Panc1 (cell line): ENCODE measurements at places on chromosomes 2 and 18. TPM values are rescaled to one million over a fixed set of nuclear protein-coding genes. Genes with fewer than 3 reads are reported as not detected.

Gene TSPYL6
- not detected for total RNA-seq

Gene KCNIP3
- 17.5 TPM for total RNA-seq

- H3K4me1 ChIP-seq, result no peaks in the 10 kb centered on the region
- H3K27me3 ChIP-seq, result no peaks in the 10 kb centered on the region
- H3K27ac ChIP-seq, result no peak overlapping the region
Measured at GRCh38 chr2:104766683-104767082, 87.2 kb upstream of the POU3F3 start.

DNA sequence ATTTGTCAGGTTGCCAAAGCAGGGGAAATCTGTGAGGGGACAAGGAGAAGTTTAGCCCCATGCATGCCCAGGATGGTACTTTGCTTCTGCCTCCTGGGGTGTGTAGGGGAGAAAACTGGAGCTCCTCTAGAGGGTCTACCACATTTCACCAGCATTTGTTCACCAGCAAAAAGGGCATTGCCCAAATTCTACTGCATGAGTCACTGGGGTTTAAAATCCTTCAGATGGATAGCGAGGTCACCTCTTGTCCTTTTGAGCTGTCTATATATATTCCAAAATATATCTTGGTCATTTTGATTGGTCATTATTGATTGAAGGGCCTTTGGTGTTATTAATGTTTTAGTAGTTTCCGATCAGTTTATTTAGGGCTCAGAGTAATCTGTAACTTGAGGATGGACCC, 18.7 kb downstream of the FHOD3 start:
- H3K27me3 ChIP-seq, result no peaks in the 10 kb centered on the region
- H3K27ac ChIP-seq, result no peak overlapping the region; the same call in 1 of the 2 replicates
- no peaks in the 10 kb centered on the region for H3K36me3 ChIP-seq
- H3K4me1 ChIP-seq, result peaks cover 40% of the 10 kb centered on the region
- H3K4me3 ChIP-seq, result no peak overlapping the region
- no peak for DNase-seq

GRCh38 chr18:43195421-43195820, 79.9 kb upstream of the RIT2 start:
- no peaks in the 10 kb centered on the region for H3K36me3 ChIP-seq
- no peak for DNase-seq
- no peaks in the 10 kb centered on the region for H3K27me3 ChIP-seq

GRCh38 chr2:240310645-240311044, 124.8 kb upstream of the GPC1 start:
- no peak overlapping the region for H3K27ac ChIP-seq
- H3K4me3 ChIP-seq, result no peak overlapping the region
- no peaks in the 10 kb centered on the region; the same call in 1 of the 2 replicates for H3K36me3 ChIP-seq
- no peaks in the 10 kb centered on the region for H3K4me1 ChIP-seq
- no peak for DNase-seq

DNA sequence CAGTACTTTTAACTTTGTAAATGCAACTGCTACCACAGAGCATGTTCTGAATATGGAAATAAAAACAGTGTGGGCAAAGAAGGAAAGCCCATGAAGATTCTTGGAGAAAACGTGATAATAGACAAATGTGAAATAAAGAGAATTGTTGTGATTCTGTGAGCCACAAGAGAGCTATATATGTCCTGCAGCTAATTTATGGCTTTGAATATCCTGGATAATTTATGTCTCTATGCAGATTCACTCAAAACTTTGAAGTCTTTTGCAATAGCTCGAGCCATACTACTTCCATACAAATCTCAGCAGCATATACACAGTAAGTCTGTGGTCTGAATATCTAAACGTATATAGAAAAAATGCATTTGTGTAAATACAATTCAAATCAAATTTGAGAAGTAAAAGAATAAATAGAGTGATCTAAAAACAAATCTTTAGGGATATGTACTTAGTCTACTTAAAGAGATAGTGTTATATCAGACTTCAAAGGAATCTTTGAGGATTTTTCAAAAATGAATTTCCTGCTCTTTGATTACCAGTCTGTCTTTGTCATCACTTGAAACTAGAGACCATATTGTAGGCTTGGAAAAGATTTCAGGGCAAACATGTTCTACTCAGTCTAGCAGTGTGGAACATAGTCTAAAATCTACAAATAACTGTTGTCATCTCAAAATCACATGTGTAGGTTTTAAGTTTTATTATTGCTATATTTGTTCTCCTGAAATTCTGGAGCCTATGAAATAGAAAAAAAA, 107.1 kb downstream of the CSRNP3 start:
- H3K27ac ChIP-seq, result no peak overlapping the region
- 0 out of 2 replicates have a peak, but pooled peaks cover 2% of the 10 kb centered on the region for H3K27me3 ChIP-seq
- DNase-seq, result no peak
- no peak overlapping the region for H3K4me3 ChIP-seq
- H3K36me3 ChIP-seq, result no peaks in the 10 kb centered on the region

- peak; percentile 79 for DNase-seq
- peaks cover 5% of the 10 kb centered on the region; the same call in 1 of the 2 replicates for H3K4me1 ChIP-seq
- no peaks in the 10 kb centered on the region for H3K27me3 ChIP-seq
- no peak overlapping the region for H3K27ac ChIP-seq
- no peak overlapping the region for H3K4me3 ChIP-seq
- H3K36me3 ChIP-seq, result no peaks in the 10 kb centered on the region
Measured at GRCh38 chr18:54149078-54149697, 75.3 kb downstream of the MBD2 start.

- no peak for DNase-seq
- H3K27ac ChIP-seq, result no peak overlapping the region
- no peaks in the 10 kb centered on the region for H3K27me3 ChIP-seq
- no peak overlapping the region for H3K4me3 ChIP-seq
Measured at GRCh38 chr2:166144071-166144470, 16.3 kb upstream of the SCN1A start.
